Hematopoietic multipotent progenitor cell treated with erythropoietin and hydrocortisone succinate and interleukin-3 and kit ligand, for 4 days (in vitro differentiated cells): ENCODE measurements at places on chromosomes 3 and 15.

DNA sequence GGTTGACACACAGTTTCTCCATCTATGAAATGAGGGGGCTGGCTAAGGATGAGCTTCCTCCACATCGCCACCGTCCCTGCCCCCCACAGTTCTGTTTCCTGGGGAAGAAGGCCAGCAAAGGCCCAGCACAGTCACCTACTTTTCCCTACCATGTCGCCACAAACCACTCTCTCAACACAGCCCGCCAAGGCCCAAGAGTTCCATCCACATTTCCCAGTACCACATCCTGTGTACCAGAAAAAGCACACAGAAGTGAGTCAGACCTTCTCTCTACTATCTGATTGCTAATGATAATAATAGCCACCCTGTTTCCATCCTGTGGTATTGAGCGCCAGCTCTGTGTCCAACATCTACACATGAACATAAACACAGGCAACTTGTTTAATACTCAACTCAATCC is 30.3 kb upstream of the C15orf39 start:
- DNase-seq = peak; percentile 89

DNA sequence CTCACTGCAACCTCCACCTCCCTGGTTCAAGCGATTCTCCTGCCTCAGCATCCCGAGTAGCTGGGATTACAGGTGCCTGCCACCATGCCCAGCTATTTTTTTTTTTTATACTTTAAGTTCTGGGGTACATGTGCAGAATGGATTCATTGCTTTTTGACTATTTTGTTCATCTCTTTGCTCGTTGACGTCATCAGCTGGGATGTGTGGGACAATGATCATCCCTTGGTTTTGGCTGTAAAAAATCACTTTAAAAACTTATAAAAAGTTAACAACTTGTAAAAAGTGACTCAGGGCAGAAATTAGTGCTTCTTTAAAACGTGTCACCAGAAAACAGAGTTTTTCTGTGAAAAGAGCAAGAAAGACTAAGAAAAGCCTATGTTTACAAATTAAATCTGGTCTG is 37.8 kb downstream of the IGSF10 start:
- no peak for DNase-seq

GRCh38 chr3:78086150-78086549 is 1046.3 kb downstream of the ROBO2 start:
- DNase-seq = no peak

GRCh38 chr3:16741103-16741758 is 136.0 kb upstream of the DAZL start:
- DNase-seq = no peak

DNA sequence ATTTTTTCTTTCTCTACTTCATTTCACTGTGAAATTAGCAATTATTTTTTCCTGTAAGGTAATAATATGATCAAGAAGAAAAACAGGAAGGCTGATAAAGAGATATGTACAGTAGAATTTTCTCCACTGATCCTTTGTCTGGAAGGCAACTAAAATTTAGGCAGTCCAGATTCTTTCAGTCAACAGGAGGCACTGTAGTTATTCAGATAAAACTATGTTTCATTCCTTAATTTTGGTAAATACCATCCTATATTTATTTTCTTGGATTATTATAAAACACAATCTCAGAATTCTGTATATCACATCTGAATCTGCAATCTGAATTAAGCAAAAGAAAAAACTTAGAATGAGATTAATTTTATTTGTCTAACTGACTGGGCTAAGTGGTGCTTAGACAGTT is 343.2 kb downstream of the LSAMP start:
- no peak for DNase-seq

- no peak for DNase-seq
Measured at GRCh38 chr3:108755686-108756085, 1.5 kb downstream of the RETNLB start.

- no peak for DNase-seq
Measured at GRCh38 chr3:159788291-159788690, 200.3 kb upstream of the IL12A start.

GRCh38 chr3:111874177-111874820 is 15.2 kb downstream of the PHLDB2 start:
- DNase-seq = no peak

DNA sequence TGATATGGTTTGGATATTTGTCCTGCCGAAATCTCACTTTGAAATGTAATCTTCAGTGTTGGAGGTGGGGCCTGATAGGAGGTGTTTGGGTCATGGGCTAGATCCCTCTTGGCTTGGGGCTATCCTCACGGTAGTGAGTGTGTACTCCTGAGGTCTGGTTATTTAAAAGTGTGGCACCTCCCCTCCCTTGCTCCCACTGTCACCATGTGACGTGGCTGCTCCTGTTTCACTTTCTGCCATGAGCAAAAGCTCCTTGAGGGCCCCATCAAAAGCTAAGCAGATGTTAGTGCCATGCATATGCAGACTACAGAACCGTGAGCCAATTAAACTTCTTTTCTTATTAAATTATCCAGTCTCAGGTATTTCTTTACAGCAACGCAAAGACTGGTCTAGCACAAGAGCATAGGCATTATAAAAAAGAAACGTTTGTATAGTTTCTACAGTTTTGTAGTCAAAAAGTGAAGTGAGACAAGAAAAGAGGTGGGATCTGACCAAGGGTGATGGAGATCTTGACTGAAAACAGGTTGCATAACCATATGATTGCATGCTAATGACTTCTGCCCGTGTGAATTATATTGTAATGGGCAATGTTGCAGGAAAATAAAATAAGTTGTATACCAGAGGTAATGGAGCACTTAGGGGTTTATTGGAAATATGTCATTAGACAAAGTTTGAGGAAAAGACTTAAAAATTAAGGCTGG is 28.5 kb upstream of the CLASP2 start:
- DNase-seq = peak; percentile 22

GRCh38 chr3:191889756-191890155 is 428.8 kb downstream of the PYDC2 start:
- DNase-seq = no peak

DNA sequence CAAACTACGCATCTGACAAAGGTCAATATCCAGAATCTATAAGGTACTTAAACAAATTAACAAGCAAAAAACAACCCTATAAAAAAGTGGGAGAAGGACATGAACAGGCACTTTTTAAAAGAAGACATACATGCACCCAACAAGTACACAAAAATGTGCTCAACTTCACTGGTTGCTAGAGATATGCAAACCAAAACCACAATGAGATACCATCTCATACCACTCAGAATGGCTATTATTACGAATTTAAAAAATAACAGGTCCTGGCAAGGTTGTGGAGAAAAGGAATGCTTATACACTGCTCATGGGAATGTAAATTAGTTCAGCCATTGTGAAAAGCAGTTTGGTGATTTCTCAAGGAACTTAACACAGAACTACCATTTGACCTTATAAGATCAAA is 175.6 kb upstream of the MLF1 start:
- peak; percentile 11 for DNase-seq

GRCh38 chr3:154701055-154701454 is 271.1 kb upstream of the GPR149 start:
- no peak for DNase-seq

GRCh38 chr3:169171739-169172138 is 491.8 kb downstream of the MECOM start:
- no peak for DNase-seq

DNA sequence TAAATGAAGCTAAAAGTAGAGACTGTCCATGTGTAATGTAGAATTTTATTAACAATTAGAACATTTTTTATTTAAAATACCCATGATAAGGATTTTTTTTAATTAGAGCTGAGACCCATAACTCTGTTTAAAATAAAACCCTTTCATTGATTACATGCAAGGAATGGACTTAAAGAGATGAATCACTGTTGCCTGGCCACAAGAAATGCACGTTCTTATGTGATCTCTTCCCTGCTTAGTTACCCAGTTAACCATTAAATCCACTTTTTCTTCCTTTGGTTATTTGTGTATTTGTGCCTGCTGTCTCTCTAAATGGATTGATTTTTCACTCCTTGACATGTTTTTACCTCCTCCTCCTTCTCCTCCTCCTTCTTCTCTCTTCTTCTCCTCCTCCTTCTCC is 83.3 kb upstream of the SLITRK3 start:
- no peak for DNase-seq

DNA sequence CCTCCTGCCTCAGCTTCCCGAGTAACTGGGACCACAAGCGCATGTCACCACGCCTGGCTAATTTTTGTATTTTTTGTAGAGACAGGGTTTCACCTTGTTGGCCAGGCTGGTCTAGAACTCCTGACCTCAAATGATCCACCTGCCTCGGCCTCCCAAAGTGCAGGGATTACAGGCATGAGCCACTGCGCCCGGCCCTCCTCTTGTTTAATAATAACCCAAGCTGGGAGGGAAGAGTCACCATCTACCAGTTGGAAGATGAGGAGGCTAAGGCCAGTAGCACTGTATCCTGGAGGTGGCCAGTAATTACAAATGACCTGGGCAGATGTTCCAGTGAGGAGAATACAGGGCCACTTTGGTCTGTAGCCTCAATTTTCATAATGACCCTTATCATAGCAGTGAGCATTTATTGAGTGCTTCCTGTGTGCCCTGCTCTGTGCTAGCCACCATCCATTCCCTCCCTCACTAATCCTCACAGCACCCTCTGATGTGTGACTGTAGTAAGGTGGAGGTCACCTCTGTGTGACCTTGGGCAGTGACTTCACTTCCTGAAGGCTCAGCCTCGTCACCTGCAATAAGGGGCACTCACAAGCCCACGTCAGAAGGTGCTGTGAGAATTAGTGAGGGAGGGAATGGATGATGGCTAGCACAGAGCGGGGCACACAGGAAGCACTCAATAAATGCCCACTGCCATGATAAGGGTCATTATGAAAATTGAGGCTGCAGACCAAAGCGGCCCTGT is 64.2 kb downstream of the ABTB1 start:
- DNase-seq = no peak

GRCh38 chr3:122427857-122428471 is 12.1 kb upstream of the WDR5B start:
- DNase-seq = no peak

GRCh38 chr3:123753286-123753685 is 130.8 kb downstream of the MYLK start:
- no peak for DNase-seq

DNA sequence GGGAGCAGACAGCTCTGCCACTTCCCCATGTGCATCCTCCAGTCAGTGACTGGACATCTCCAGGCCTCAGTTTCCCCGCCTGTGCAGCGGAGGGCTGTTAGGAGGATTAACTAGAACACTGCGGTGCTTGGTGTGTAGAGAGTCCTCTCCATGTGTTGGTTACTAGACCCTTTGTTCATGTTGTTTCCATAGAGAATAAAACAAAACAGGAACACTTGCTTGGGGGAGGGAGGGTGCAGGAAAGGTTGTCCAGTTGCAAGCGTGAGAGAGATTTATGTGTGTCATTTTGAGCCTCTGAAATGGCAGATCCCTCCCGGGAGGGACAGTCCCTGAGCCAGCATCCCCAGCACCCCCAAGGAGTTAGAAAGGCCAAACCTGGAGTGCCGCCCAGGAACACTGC is 184.0 kb upstream of the LYSMD4 start:
- DNase-seq = no peak

DNA sequence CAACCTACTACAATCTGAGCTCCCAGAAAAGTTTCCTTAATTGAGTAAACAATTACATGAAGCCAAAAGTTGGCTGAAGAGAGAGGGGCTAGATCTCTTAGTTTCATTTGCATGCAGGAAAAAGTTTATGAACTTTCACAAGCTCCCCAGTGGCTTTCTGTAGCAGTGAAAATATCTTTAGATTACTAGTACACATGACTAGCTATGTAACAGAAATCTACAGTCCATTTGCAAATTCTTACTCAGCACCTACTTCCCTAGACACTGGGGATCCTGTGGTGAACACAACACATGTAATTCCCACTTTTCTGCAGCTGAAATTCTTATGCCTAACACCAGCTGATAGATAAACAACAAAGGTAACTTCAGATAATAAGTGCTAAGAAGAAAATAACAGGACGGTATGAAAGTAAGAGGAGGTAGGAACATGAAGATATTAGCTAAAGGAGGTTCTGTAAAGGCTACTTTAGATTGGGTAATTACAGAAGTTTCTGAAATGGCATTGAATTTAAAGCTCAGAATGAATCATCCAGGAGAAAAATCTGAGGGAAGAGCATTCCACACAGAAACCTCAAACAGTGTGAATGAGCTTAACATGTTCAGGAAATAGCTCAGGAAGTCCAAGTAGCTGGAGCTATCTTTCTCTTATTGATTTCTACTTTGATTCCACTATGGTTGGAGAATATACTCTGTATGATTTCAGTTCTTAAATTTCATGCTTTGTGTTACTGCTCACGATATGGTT is 204.8 kb downstream of the MAGI1 start:
- DNase-seq = no peak

GRCh38 chr3:82133070-82133606 is 371.7 kb upstream of the GBE1 start:
- DNase-seq = peak; percentile 81

DNA sequence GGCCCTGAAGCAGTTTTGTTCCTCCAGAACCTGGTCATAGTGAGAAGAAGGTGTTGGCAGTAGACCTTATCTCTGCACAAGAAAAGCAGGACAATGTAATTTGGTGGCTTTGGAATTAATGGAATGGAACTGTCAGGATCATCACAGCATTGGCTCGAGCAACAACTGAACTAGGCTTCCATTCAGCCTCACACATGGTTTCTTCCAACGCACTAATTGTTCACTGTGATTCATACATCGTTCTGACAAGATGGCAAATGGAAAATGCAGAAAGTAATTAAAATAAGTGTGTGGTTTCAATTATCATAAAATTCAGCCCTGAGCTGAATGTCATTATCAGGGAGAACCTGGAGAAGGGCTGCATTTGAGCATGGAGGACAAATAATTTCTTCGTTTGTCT is 80.6 kb downstream of the MFSD1 start:
- no peak for DNase-seq

DNA sequence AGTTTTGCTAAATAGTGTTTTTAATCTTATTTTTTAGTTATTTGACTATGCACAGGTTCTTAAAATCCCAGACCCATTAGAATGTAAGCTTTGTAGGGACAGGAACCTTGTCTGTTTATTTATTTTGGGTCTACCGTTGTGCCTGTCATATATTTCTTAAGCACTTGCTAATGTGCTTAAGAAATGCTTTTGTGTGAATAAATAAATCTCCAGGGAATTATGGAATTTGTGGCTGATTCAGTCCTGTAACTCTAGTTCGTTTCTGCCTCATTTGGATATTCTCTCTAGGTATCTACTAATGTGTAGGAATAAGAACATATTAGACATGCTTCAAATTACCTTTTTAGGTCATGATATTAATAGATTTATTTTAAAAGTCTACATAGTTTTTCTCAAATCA is 161.6 kb downstream of the LPP start:
- DNase-seq = no peak

- DNase-seq = no peak
Measured at GRCh38 chr3:42996633-42997075, 17.5 kb downstream of the GASK1A start.

GRCh38 chr3:13249664-13250390 is 170.3 kb downstream of the NUP210 start:
- no peak for DNase-seq
